NCI-H82 (cell line): ENCODE measurements at places on chromosomes 3 and 15.

DNA sequence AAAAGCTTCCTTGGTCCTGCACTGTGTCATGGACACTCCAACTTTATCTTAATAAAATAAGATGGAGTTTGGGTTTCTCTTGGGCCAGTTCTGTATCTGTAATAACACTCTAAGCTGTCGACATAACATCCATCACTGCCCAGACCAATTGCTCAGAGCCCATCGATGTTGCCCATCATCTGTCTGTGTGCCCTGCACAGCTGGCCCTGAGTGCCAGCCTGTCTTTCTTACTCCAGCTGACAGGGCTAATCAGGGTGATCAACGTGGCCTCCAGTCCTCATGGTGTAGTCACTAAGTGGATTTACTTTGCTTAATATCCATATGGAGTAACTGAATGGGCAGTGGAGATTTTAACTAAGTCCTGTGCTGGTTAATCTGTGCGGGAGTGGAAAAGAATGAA lies 419.8 kb upstream of the TPM1 start:
- DNase-seq: peak; percentile 98

GRCh38 chr3:126826693-126827092 lies 122.7 kb downstream of the CHCHD6 start:
- no peak for DNase-seq

- no peak for DNase-seq
Observed at GRCh38 chr3:45628746-45629145, 34.2 kb downstream of the LIMD1 start.

DNA sequence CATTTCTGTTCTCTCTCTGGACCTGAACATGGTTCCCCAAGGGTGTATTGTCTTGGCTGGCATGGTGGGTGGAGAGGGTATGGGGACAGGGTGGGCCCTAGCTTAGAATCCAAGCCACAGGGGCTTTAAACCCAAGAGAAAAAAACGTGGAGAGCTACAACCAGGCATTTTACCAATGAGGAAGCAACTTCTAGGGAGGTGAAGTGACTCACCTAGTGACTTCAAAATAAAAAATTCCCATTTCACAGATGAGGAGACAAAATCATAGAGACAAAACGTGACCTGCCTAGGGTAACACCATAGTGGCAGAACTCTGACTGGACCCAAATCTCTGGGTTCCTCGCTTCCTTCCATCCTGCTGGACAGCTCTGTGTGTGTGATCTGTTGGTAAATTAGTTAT lies 216.8 kb downstream of the RPLP1 start:
- no peak for DNase-seq

GRCh38 chr3:39142067-39142466 lies 11.3 kb downstream of the CSRNP1 start:
- peak; percentile 23 for DNase-seq

- DNase-seq: peak; percentile 97
Observed at GRCh38 chr3:197353867-197354567, 55.6 kb upstream of the DLG1 start.

- DNase-seq: peak; percentile 80
Observed at GRCh38 chr15:55897560-55898336, 95.7 kb downstream of the NEDD4 start.

DNA sequence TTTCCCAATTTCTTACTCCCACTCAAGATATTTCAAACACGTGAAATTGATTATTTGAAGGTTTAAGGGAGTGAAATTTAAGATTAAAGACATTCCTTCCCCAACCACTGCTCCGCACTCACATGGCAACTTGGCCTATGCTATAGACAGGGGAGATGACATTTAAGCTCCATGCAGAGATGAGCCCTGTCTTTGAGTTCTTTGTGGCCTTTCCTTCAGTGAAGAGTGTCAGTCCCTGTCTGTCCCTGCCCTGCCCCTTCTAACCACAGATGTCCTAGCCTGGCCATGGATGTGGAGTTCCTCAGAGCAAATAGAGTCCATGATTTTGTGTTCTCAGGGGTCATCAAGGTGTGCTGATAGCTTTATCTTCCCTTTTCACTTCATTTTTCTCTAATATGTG lies 29.4 kb upstream of the THBS1 start:
- no peak for DNase-seq

- no peak for DNase-seq
Observed at GRCh38 chr15:32831485-32831884, 113.7 kb downstream of the GREM1 start.

DNA sequence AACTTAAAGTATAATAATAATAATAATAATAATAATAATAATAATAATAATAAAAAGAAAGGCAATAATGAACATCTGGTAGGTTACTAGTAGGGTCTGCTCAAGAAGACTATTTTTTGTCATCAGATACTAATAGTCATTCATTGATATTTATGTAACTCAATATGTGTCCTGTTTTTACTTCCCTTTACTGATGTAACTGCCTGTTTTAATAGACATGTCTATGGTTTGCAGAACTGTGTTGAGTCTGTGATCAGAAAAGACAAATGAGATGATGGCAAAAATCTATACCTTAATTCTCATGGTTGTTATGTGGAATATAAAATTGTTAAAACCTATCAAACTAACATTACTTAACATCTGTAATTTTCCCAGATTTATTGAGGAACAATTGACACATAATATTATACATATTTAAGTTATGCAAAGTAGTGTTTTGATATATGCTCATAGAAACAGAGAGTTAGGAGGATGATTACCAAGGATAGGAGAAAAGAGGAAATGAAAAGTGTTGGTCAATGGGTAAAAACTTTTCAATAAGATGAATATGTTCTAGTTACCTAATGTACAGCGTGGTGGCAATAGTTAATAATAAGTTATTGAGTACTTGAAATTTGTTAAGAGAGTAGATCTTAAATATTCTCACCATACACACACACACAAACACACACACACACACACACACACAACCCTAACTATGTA lies 699.4 kb downstream of the ZPLD1 start:
- no peak for DNase-seq

DNA sequence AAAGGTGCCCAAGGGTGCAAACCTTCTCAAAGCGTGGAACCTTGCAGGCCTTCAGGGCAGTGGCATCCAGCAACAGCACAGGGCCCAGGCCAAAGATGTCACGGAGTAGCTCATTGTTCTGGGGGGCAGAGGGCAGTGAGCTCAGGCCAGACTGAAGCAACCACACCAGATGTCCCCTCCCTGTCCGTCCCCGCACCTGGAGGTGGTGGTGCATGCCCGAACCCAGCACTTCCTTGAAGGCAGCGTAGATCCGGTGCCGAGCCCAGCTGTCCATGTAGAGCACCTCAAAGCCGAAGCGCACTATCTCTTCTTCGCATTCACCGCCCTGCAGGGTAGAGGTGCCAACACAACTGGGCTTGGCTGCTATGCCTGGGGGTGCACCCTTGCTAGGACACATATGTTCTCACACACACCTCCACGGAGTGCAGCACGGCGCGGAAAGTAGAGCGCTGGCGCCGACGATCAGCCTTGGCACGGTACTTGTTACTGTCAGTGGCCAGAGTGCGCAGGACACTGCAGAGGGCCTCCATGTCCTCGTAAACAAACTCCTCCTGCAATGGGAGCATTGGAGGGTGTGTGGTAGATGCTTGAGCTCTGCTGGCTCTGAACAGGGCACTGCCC lies 3.7 kb downstream of the IFRD2 start:
- no peak for DNase-seq

DNA sequence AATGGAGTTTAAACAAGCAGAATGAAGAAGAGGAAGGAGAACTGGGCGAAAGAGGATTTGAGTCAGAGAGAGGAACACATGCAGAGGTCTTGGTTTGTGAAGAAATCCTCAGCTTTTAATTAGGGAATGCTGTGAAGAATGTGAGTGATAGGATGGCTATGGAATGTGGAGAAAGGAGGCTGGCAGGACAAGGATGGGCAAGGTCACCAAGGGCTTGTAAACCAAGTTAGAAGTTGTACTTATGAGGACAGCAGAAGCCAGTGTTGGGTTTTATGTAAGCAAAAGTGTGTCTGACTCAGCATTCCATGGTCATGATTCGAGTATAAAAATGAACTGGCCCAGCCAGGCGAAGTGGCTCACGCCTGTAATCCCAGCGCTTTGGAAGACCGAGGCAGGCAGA lies 60.0 kb upstream of the IL12A start:
- DNase-seq: no peak
